ENCODE measurements at places on chromosomes 13 and 19.

- no peak for DNase-seq
Observed at GRCh38 chr19:53517114-53517741, 20.7 kb upstream of the ZNF331 start.

DNA sequence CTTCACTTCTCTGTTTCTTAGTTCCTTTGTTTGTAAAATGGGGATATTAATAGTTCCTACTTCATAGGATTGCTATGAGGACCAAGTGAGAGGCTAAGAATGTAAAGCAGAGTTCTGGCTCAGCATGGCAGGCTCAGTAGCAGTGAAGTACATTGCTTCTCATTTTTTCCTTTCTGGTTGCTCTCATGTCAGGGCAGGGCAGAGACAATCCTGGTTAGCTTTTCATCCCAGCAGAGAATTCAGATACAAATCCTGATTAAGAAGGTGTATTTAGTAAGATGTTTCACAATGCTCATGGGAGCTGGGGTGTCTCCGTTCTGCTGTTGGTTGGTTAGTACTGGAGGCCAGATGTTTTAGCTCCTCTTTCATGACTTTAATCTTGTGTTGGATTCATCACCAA lies 42.9 kb downstream of the WASF3 start:
- DNase-seq = no peak

DNA sequence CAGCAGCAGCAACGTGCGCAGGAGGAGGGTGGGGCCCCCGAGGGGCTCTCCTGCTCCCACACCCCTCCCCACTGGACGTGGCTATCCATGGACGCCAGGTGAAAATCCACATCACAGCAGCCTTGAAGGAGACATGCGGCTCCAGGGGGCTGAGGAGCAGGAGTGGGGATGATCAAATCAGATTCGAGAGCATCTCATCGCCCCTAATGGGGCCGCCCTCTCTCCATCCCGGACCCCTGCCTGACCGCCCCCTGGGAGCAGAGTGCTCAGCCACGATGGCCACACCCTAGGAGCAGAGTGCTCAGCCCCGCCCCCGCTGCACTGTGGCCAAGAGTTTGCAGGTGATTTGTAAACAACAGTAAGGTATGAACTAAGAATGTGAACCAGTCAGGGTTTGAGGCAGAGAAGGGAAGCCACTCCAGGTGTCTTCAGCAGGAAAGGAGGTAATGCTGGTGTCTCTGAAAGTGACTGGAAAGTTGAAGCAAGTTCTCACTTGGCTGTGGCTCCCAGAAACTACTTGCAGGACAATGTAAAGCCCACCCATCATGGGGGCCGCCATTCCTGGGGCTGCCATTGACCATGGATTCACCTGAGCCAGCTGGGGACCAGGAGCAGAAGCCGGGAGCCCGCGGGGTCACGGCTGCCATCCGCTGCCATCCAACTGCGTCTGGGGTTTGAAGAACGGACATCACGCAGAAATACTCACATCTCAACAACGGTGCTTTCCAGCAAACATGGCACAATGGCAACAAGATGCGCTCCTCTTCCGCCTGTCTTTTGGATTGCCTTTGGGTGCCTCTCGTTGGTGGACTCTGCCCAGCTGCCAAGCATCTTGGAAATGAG lies 71.8 kb downstream of the SPACA7 start:
- DNase-seq = no peak

DNA sequence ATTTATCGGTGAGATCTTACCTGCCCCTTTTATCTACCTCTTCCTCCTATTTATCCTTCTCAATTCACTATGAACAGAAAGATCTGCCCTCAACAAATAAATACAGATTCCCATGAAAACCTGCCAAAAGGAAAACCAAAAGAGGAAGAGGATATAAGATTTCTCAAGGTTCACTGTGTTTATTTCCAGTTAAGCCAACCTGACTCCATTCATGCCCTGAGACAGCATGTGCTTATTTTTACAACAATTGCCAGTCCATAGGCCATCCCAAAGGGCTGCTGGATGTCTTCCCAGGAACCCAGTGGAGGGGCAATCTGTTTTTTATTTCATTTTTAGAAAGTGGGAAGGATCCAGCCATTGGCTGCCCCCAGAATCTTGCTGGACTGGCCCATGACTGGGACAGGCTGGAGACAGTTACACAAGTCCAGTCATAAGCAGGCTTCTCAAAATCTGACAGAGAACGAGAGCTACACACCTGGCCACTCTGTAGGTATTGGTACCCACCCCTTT lies 209.1 kb downstream of the IRS2 start:
- DNase-seq = no peak

GRCh38 chr19:18059297-18059696 lies 27.4 kb downstream of the IL12RB1 start:
- no peak for DNase-seq

DNA sequence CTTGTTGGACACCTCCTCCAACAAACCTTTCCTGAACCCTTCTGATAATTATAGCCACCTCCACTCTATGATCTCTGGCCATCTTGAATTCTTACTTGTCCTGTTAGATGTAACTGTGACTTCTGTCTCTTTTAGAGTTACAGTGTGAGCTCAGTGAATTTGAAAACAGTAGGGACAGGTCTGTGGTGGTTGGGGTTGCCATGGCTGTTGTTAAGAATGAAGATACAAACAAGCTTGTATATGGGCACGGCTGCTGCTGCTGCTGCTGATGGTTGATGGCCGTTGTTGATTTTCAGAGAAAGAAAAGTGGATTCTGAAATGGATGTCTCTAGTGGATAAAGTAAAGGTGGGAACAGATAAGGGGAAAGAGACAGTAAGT lies 101.5 kb downstream of the STARD13 start:
- no peak for DNase-seq

DNA sequence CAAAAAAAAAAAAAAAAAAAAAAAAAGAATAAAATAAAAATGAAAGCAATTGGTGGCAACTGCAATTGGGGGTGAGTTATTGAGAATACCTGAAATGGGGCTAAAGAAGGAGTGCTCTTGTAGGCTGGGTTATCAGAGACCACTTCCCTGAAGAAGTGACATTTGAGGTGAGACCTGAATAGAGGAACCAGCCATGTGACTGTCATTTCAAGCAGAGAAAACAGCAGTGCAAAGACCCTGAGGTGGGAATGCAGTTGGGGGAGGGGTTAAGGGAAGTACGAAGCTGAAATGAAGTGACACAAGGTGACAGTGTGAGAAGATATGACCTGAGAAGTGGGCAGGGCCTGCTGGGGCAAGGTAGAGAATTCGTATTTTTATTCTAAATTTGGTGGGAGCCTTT lies 4.3 kb upstream of the PALM3 start:
- no peak for DNase-seq

GRCh38 chr13:97142452-97142851 lies 79.7 kb upstream of the MBNL2 start:
- no peak for DNase-seq

DNA sequence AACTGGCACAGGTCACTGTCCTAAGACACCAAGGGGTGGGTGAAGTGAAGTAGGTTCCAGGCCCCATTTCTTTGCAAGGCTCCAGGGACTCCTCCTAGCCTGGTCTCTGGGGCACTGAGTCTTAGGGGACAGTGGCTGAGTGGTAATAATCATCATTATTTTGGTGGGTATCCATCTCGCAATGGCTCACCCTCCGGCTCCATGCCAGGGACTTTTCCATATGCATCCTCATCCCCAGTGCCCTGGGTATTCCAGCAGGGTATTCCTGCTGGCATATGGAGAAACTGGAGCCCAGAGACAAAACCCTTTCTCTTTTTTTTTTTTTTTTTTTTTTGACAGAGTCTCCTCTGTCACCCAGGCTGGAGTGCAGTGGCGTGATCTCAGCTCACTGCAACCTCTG lies 2.5 kb downstream of the PDE4A start:
- no peak for DNase-seq

DNA sequence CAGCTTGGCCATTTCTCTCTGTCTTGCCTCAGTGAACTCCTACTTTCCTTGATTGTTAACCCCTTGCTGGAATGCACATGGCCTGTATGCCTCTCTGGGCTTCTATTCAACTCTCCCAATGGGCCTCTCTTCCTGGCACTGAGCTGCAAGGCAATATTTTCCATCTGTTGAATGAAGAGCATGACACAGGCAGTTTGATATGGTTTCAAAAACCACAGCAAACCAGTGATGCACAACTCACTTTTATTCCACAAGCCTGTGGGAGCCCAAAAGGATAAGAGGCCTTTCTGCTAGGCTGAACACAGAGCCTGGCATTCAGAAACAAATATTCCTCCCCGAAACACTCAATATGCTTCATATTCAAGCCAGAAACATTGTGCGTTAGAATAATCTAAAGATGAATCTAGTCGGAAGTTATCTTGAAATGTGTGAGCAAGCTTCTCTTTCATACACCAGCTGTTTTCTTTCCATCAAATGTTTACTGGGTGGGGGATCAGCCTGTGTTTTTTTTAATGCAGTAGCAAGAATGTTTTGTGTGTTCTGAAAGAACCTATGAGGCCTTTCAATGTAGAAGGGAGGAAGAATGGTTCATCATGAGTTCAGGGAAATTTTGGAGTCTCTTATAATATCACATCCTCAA lies 443.1 kb upstream of the SPRY2 start:
- DNase-seq = no peak

GRCh38 chr19:3980353-3981251 lies 4.7 kb downstream of the EEF2 start:
- no peak for DNase-seq

- DNase-seq = no peak
Observed at GRCh38 chr13:103184413-103184812, 118.2 kb upstream of the SLC10A2 start.

DNA sequence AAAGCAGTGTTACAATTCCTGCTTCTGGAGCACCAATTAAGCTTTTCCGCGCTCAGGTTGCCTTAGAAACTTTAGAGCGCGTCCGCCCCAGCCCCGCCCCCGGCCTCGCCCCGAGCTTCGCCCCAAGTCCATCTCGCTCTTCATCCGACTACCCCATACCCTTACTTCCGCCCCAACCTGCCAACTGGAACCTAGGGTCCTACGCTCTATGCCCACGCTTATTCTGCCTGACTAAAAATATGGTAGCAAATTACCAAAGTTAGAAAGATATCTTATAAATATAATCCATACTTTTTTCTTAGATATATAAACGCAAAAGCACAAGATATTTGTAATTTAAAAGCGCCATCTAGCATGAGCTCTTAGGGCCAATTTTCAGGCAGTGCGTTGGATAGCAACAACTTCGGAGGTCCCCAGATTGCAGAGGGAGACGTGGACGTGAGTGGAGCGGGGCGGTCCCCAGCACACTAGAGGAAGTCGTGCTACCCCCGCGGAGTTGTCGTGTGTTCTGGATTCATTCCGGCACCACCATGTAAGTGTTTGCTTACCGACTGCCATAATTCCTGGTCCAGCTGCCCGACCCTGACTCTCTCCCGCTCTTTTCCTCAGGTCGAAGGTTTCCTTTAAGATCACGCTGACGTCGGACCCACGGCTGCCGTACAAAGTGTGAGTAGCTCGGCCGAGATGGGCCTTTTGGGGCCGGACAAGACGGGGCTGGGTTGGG lies at the start of gene UFM1:
Gene UFM1, plus strand, starts transcription at position 462 of the 724 bp plus-strand sequence. Its CDS starts 69 bp downstream, at position 531.
- peak; percentile 96 for DNase-seq

- no peak for DNase-seq
Observed at GRCh38 chr19:6070207-6070681, 40.1 kb downstream of the RFX2 start.

- no peak for DNase-seq
Observed at GRCh38 chr13:109989155-109989554, 202.8 kb upstream of the IRS2 start.

GRCh38 chr13:39729156-39729555 lies 73.7 kb downstream of the COG6 start:
- DNase-seq = no peak

DNA sequence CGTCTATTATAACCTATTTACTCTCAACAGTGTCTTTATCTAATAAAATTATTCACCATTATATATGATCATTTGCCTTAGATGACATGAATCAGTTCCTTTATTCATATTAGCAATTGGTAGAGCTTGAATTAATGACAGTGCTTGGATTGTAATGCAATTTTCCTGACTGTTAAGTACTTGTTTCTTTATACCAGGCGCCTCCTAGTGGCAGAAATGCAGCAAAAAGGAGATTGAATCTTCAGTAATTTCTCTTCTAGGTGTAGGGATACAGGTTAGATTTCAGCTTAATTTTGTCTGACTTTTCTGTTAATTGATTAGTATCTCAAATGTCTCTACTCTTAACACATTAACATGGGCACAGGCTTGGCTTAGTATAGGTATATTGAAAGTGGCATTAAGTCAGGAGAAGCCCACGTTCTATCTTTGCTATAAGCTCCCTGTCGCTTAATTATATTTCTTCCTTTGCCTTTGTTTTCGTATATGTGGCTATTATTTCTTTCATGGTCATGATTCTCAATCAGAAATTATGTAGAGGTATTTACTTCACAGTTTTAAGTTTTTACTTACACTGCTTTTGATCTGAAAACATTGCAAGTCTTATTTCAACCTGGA lies 9.1 kb upstream of the LHFPL6 start:
- peak; percentile 76 for DNase-seq

GRCh38 chr13:23470790-23471614 lies 37.5 kb upstream of the SACS start:
- DNase-seq = no peak

DNA sequence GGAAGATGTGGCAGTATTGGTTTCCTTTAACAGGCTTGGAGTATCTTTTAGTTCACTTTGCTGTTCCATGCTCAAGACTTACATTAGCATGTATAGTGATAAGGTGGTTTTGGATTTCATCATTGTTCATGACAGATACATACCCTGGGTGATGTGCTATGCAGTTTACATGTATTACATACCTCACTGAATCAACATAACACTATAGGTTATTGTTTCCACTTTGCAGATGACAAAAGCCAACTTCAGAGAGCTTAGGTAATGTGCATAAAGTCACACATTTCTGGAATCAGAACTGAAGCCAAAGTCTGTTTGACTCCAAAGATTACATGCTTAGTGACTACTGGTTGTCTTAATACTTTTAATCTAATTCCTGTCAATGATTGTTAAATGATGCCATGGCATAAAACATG lies 7.1 kb downstream of the COMMD6 start:
- DNase-seq = no peak

DNA sequence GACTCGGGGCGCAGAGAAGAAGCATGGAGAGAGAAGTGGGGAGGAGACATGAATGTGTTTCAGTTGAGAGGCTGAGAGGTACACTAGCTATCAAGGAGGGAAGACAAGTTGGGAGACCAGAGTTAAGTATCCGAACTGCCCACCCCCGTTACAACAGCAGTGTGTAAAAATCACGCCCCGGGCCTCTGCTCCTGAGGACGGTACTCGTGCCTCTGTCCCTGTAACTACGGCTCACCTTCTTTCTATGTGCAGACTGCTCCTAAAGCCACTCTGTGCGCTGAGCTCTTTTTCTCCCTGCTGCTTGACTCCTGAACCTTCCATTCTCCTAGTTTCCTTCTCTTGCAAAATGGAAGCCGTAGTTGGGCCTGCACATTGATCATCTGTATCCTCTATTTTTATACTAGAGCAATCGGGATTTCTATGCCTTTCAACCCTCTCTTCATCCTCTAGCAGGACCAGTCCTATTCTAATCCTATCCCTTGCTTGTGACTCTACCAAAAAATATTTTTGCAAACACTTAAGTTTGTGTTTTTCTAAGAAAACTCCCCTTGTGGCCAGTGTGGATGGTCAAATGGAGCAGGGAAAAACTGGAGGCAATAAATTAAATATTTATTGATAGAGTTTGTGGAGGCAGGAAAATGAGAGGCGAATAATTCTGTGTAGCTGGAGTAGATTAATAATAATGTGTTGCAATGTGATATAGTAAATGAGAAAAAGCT lies 569 bp downstream of the POLR1D start:
- no peak for DNase-seq

- DNase-seq = no peak
Observed at GRCh38 chr13:99811067-99811700, 160.4 kb downstream of the ZIC5 start.

- peak; percentile 94 for DNase-seq
Observed at GRCh38 chr19:56120371-56121179, 520 bp downstream of the ZNF787 start.

- no peak for DNase-seq
Observed at GRCh38 chr13:98214707-98215106, 37.6 kb upstream of the RNF113B start.

All from suppressor macrophage treated with lipopolysaccharide for 4 hours (primary cell).